ENCODE measurements at places on chromosomes 4 and X. TPM values are rescaled to one million over a fixed set of nuclear protein-coding genes. Genes with fewer than 3 reads are reported as not detected.

The DSPP gene
- not detected for polyA plus RNA-seq

The GPR50 gene
- not detected for polyA plus RNA-seq

The FAT1 gene
- 415 TPM for polyA plus RNA-seq

The PFKFB1 gene
- 0.06 TPM for polyA plus RNA-seq

The VEGFD gene
- 0.43 TPM for polyA plus RNA-seq

The SUPT20HL1 gene
- not detected for polyA plus RNA-seq

The MAGEA4 gene
- not detected for polyA plus RNA-seq

The TXK gene
- polyA plus RNA-seq: not detected

The SERPINA7 gene
- polyA plus RNA-seq: not detected

The DGAT2L6 gene
- polyA plus RNA-seq: not detected

The XK gene
- polyA plus RNA-seq: 0.11 TPM
